ENCODE measurements at places on chromosomes 6 and 20.
A peak's percentile ranks its signal among the peaks of the same experiment; 100 is the strongest.

GRCh38 chr6:90347411-90347851, 50.8 kb upstream of the BACH2 start:
- peak; percentile 29 for DNase-seq

DNA sequence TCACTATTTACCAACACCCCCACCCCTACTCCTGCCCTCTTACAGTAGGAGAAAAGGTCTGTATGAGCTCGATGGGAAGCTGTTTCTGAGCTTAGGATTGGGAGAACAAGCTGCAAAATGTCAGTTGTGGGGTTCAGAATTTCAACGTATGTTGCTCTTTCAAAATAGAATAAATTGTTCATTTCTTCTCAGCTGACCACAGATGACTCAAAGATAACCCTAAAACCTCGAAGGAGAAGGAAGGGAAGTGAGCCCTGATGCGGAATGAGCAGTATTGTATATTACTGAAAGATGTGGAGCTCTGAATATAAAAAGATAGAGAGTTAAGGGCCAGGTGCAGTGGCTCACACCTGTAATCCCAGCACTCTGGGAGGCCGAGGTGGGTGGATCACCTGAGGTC, 35.9 kb upstream of the MYLIP start:
- DNase-seq = peak; percentile 33

DNA sequence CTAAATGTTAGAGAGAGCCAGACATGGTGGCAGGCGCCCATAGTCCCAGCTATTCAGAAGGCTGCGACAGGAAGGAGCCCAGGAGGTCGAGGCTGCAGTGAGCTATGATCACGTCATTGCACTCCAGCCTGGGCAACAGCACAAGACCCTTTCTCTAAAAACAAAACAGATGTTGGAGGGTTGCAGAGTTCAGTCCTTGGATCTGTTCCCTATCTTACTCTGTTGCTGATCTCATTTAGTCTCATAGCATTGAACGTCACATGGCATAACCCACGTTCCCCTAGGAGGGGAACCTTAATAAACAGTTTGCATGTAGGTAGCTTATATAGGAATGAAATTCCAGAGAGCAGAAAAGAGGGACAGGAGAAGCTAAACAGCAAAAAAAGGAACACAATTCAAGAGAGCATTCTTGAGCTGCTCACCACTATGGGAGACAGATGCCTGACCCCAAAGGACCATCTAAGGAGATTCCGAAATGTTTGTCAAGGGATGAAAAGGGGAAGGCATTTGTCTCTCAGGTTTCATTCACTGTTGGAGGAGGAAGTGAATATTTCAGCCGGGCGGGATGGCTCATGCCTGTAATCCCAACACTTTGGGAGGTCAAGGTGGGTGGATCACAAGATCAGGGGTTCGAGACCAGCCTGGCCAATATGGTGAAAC, 54.6 kb upstream of the PIM1 start:
- no peak for DNase-seq

- no peak for DNase-seq
Measured at GRCh38 chr6:68237205-68237604, 397.9 kb upstream of the ADGRB3 start.

DNA sequence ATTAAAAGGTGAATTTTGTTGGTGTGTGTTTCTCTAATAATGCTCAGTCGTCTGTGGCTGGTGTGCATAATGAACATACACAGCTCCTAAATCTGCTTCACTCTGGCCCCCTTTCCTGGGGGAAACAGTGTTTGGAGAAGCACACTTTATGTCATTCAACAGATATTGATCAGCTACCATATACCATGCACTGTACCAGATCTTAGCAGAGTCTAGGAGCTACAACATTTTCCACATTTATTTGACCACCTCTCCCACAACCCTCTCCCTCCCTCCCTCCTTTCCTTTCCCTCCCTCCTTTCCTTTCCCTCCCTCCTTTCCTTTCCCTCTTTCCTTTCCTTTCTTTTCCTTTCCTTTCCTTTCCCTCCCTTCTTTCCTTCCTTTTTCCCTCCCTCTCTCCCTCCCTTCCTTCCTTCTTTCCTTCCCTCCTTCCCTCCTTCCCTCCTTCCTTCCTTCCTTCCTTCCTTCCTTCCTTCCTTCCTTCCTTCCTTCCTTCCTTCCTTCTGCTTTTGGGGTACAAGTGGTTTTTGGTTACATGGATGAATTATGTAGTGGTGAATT, 85.7 kb downstream of the PLCB4 start:
- DNase-seq = no peak

GRCh38 chr6:106743612-106744011, 114.2 kb downstream of the QRSL1 start:
- DNase-seq = no peak

Measured in CD14-positive monocyte (primary cell).